ENCODE measurements at places on chromosomes 2 and 18.

DNA sequence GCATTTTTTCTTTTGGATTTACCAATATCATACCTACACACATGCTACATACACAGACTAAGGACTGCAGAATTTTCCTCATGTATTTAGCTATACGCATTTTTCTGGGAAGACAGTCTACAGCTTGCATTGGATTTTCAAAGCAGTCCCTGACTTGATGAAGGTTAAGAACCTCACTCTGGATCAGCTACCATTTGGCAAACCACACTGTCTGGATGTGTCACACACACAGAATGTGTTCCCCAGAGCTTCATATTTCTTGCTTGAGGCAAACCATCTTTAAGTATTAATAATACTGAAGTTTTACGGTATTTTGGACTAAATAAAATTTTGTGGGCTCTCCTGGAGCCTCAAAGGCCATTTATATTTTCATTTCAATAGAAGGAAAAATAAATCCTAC is 102.3 kb downstream of the TCF4 start:
- DNase-seq, result no peak

GRCh38 chr18:72197591-72197990 is 346.6 kb downstream of the CBLN2 start:
- DNase-seq, result no peak

DNA sequence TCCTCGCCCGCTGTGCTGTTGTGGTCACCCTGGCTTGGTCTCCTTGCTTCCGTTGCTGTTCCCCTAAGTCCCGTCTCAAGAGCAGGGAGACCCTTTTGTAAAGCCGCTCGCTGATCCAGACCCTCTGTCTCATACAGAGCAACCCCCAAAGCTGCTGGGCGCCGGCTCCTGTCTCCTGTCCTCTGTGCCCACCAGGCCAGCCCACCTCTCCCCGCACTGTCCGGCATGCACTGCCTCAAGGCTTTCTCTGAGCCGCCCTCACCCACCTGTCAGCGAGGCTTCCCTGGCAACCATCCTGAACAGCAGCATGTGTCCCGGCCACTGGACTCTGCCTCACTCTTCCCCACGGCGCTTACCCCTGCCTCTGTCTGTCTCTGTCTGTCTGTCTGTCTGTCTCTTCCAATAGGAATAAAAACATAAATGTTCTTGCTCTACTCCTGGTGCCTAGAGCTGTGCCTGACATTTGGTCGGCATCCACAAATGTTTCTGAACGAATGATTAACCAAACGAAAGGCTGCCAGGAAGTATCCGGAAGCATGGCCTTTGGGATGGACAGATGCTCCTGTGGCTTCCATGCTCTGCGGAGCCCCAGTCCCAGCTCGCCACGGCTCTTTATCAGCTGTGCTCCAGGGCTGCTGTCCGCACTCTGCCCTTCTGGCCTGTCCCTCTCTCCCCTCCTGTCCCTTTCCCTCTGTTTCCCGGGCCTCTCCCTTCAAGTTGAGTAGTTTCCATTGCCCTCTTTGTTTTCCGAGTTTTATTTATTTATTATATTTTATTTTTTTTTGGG is 7.8 kb downstream of the COLEC11 start:
- no peak for DNase-seq

GRCh38 chr2:56316011-56316410 is 132.2 kb downstream of the CCDC85A start:
- DNase-seq, result no peak

- peak; percentile 38 for DNase-seq
These were observed 36.8 kb upstream of the WIPF1 start for GRCh38 chr2:174634130-174635014.

DNA sequence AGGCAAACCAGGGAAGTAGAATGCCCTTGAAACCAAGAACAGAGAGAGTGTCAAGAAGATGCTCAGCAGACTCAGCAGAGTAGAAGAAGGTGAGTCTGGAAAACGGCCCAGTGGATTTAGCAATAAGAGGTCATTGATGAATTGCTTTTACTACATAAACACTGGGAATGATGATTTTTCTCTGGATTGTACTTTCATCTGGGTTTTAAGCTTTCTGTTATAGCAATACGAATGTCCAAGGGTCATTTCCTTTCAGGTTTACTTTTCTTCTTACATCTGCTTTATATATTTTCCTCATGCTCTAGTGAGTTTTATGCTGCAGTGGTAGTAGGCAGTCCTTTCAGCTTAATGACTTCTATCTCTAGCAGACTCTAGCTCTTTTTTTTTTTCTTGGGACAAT is 16.9 kb downstream of the EML6 start:
- no peak for DNase-seq

- no peak for DNase-seq
These were observed 376.4 kb downstream of the INSIG2 start for GRCh38 chr2:118464546-118465265.

- no peak for DNase-seq
These were observed 15.2 kb downstream of the MMADHC start for GRCh38 chr2:149572102-149572953.

- no peak for DNase-seq
These were observed 5.9 kb upstream of the CETN1 start for GRCh38 chr18:574149-574860.

GRCh38 chr2:171804456-171804855 is 89.6 kb downstream of the SLC25A12 start:
- DNase-seq, result no peak

- no peak for DNase-seq
These were observed 217.1 kb downstream of the KLHL29 start for GRCh38 chr2:23602116-23602515.

GRCh38 chr2:71897137-71897480 is 250.6 kb downstream of the CYP26B1 start:
- DNase-seq, result no peak

DNA sequence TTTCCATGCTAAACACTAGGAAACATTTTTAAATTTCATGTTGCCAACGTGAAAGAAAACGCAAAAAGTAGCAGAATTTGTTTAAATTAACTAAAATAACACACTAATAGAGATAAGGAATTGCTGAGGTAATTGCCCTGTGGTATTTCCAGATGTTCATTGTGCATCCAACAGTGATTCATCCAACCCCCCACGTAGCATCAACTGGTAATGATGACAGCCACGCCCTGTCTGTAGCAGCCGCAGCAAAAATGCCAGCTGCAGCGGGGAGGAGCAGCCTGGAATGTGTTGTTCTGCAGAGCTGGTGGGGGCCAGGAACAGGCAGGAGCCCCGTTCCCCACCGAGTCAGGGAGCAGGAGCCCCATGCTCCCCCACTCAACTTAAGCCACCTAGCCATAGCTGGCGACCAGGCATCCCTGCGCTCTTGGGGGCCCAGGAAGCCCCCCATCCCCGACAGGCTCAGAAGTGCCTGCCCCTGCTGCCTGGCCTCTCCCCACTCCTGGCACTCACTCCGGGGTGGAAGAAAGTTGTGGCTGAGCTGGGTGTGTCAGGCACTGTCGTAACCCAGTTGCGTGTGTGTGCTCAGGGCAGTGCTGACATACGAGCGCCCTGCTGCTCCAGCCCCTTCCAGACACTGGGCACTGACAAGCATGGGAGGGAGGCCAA is 695.1 kb upstream of the ACVR2A start:
- no peak for DNase-seq

DNA sequence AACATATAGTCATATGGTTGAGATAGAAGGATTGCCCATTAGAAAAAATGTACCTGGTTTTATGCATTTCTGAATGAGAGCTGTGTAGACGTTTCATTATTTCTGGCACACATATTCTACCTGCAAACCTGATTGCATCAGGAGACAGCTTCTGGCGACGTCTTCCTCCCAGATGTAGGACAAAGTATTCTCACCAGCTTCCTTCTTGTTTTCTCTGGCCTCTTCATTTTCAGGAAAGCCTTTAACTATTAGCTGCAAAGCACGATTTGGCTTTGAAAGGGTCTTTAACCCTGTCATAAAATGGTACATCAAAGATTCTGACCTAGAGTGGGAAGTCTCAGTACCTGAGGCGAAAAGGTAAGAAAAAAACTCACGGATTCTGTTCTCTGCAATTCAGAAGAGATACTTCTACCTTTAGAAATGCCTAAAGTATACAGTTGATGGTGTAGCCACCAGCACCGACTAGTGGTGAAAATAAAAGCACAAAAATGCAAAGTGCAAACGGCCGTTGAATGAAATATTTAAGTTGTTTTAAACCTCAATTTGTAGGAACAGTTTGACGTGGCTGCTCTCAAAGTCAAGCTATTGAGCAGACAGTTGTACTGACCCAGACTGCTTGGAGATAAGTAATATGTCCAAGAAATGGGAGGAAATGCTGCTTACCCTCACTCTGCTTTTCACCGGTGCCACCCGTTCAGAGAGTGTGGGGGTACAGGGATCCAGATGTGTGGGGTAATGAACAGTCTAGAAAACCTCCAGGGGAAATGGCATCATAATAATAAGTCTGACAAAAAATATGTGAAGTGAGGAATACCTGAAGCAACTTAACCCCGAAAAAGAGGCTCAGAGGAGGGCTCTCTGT is 20.2 kb downstream of the IL18RAP start:
- DNase-seq, result no peak

DNA sequence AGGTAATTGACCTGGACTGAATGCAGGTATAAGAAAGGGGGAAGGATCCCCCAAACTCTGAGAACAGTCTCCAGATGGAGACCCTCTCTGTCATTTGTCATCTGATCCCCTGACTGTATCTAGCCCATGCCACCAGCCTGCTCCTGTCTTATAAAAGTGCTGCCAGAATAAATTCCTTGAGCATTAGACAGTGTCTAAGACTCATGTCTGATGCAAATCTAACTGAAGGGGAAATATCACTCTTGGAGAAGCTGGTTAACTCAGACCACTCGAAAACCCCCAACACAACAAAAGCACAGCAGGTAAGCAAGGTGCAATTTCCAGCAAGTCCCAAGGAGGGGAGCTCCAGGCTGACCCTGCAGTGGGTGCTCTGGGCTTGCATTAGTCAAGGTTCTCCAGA is 40.9 kb upstream of the KDM3A start:
- no peak for DNase-seq

DNA sequence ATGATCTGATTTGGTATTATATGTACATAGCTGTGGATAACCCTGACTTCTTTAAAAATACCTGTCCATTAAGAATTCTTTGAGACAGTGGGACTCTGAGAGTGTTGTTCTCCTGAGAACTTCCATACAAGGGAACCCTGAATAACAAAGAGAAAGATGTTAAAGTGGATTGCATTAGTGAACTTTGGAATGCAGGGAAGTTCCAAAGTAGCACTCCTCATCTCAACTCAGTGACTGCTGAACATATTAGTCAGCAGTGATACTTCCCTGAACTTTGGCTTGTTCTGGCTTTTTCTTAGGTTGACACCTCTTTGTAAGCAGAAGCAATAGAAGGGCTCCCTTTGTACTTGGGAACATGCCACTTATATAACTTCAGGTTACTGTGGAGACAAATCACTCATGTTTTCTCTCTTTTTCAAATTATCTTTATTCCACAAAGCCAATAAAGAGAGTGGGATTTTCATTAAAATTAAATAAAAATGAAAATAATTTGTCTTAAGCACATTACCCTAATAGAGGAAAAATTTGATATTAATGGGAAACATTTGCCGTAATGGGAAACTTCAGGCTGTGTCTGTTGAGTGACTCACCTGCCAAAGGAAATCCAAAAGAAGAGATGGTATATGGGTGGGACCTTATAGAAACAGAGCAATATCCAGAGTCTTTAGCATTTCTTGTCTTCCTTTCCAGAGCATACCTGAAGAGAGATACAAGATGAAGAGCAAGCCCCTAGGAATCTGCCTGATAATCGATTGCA is 33.3 kb downstream of the CFLAR start:
- DNase-seq, result no peak

DNA sequence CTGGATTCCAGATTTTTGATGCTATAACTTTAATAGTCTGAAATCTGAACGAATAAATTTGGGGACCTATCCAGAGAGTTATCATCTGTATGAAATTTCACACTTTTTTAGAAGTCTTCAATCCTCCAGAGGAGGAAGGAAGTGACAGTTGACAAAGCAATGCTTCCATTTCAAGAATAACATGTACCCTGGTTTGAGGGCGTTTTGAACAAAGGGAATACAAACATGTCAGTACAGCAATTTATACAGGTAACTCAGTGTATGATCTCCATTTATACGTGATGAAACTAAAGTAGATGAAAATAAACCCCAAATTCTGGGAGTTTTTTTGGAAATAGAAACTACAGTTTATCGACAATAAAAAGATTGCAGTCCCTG is 42.2 kb downstream of the CIB4 start:
- no peak for DNase-seq

GRCh38 chr2:130920415-130921163 is 83.9 kb downstream of the ARHGEF4 start:
- peak; percentile 57 for DNase-seq

DNA sequence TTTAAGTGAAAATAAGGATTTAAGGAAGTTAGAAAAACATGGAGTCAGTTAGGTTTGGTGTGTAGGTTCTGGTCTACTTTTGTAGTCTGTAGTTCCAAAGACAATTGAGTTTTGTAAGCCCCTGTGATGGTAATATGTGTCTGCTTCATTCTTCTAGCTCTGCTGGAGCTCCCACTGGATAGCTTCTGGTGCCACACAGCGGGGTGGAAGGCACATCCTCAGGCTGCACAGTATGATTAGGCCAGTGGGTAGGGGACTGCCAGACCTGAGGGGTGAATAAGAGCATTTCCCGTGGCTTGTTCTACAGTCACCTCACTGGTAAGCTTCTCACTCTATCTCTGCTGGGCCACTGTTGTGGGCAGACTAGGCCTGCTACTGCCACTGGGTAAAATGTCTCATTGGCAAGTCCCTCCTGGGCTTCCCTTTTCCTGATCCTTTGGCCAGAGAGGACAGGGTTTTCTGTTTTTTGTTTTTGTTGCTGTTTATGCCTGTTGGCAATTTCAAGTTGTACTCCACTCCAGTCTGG is 44.5 kb downstream of the TMEM131 start:
- no peak for DNase-seq

DNA sequence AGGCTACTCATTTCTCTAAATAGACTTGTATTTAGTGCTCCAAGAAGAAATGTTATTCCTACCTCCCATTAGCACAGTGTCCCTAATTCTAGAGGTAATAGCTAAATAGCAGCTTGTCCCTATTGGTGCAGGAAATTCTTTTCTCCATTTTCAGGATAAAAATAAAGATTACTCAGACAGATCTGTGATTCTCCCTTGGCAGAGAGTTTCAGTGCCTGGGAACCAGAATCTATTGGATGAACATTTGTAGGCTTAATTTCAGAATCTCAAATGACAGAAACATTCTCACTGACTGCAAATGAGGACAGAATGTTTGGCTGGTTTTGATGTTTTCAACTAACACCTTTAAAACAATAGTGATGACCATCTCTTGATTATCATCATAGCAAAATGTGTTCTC is 33.3 kb upstream of the LGALSL start:
- DNase-seq, result no peak

DNA sequence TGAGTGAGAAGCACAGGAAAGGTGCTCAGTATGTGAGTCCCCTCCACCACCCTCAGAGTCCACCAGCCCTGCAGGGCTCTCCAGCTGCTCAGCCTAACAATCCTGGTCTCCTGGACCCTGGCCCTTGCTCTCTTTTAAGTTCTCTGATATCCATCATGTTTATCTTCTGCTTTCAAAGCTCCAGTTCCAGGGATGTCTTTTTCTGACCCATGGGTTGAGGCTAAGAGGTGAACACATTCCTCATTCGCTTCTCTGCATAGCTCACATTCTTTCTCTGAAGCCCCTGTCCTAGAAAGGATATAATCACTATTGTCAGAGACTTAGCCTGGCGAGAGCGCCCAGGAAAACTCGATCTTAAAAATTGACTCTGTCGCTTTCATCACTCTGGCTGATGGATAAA is 86.4 kb downstream of the ARL4C start:
- DNase-seq, result no peak
